Ovary (tissue), 10 donors: ENCODE measurements at places on chromosomes 3 and 15. TPM values are rescaled to one million over a fixed set of nuclear protein-coding genes. Genes with fewer than 3 reads are reported as not detected.
A peak's percentile ranks its signal among the peaks of the same experiment; 100 is the strongest.

- H3K4me1 ChIP-seq = peaks cover 2% of the 10 kb centered on the region
- DNase-seq = no peak
- H3K4me3 ChIP-seq = no peak overlapping the region
- no peaks in the 10 kb centered on the region for H3K36me3 ChIP-seq
- H3K27me3 ChIP-seq = no peaks in the 10 kb centered on the region
Measured at GRCh38 chr15:81481346-81481745, 107.3 kb upstream of the TMC3 start.

DNA sequence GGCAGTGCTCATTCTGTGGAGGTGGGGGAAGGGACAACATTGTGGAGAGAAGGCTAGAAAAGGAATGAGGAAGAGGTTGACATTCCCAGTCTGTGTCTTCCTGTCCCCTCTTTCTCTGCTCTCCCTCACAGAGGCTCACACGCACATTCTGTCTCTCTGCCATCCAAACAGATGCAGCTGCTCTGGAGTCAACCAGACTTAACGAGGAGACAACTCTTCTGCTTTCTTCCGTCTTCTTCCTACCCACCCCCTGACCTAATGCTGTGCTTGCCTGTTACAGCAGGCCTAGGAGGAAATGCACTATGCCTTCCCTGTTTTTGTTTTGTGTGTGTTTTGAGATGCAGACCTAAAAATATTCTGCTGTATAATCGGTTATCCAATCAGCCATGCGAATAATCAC, 121.9 kb downstream of the CACNA1D start:
- H3K27me3 ChIP-seq = no peaks in the 10 kb centered on the region
- no peak overlapping the region for H3K4me3 ChIP-seq
- no peak for DNase-seq
- no peaks in the 10 kb centered on the region for H3K4me1 ChIP-seq

GRCh38 chr3:127052121-127052561, 69.2 kb downstream of the PLXNA1 start:
- H3K27ac ChIP-seq = no peak overlapping the region
- DNase-seq = peak; percentile 71
- no peak overlapping the region for H3K4me3 ChIP-seq
- H3K27me3 ChIP-seq = no peaks in the 10 kb centered on the region
- no peaks in the 10 kb centered on the region for H3K36me3 ChIP-seq

- no peaks in the 10 kb centered on the region for H3K36me3 ChIP-seq
- H3K4me3 ChIP-seq = no peak overlapping the region
- H3K4me1 ChIP-seq = no peaks in the 10 kb centered on the region
- no peak for DNase-seq
Measured at GRCh38 chr3:88019024-88019423, 39.8 kb downstream of the CGGBP1 start.

The RBP2 gene
- not detected for total RNA-seq

DNA sequence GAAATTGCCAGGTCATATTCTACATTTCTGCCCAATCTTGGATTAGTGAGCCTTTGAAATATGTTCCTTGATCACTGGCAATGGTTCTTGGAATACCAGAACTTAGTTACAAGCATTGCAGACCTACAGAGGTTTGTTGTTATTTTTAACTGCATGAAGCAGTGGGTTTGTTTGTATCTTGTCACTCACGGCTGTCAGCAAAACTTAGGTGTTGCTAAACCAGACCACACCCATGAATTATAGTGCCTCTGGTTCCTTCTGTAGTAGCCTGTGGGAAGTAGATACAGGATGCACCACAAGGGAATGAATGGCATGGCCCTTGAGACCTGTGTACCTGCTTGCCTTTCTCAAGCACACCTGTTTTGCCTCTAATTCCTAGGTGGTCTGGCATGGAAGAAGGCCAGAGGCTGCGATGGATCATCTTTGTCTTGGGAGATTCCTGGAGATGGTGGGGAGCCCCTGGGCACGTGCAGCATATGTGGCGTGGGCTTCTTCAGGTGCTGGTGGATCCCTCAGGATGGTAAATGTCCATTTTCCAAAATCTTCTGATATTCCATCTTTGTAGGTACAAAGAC, 138.8 kb downstream of the SNRPN start:
- DNase-seq = no peak
- H3K4me1 ChIP-seq = no peaks in the 10 kb centered on the region
- no peak overlapping the region for H3K4me3 ChIP-seq
- H3K36me3 ChIP-seq = peaks cover 3% of the 10 kb centered on the region

GRCh38 chr15:61827131-61827530, 233.1 kb downstream of the VPS13C start:
- H3K27ac ChIP-seq = no peak overlapping the region
- no peaks in the 10 kb centered on the region for H3K4me1 ChIP-seq
- H3K36me3 ChIP-seq = no peaks in the 10 kb centered on the region
- no peak overlapping the region for H3K4me3 ChIP-seq

The RASGRF1 gene
- total RNA-seq = 1.9 TPM

The DUOXA1 gene
- 0.60 TPM for total RNA-seq

- peaks cover 2% of the 10 kb centered on the region for H3K4me1 ChIP-seq
- no peak overlapping the region for H3K27ac ChIP-seq
- H3K27me3 ChIP-seq = no peaks in the 10 kb centered on the region
- H3K36me3 ChIP-seq = no peaks in the 10 kb centered on the region
- no peak for DNase-seq
Measured at GRCh38 chr3:141096164-141096563, 45.0 kb downstream of the SPSB4 start.

DNA sequence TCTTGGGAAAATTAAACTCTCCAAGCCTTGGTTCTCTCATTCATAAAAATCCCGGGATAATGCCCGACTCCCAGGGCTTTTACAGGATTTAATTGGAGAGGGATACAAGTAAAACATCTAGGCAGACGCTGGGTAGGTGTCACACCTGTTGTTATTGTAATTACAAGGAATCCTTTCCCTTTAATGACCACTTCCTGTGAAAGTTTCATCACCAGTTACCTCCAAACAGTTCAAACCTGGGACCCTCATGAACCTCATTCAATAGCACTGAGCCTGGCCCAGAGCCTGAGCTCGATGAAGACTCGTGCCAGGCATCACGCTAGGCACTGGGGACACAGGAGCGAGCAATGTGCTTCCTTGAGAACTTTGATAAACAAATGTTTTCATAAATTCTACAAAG, 2.1 kb upstream of the RYK start:
- H3K4me1 ChIP-seq = peaks cover 15% of the 10 kb centered on the region
- no peaks in the 10 kb centered on the region for H3K27me3 ChIP-seq
- peak overlapping the region; percentile 71 for H3K27ac ChIP-seq
- H3K4me3 ChIP-seq = no peak overlapping the region

- no peak for DNase-seq
- H3K27me3 ChIP-seq = no peaks in the 10 kb centered on the region
Measured at GRCh38 chr3:129608936-129609590, 2.6 kb upstream of the PLXND1 start.

DNA sequence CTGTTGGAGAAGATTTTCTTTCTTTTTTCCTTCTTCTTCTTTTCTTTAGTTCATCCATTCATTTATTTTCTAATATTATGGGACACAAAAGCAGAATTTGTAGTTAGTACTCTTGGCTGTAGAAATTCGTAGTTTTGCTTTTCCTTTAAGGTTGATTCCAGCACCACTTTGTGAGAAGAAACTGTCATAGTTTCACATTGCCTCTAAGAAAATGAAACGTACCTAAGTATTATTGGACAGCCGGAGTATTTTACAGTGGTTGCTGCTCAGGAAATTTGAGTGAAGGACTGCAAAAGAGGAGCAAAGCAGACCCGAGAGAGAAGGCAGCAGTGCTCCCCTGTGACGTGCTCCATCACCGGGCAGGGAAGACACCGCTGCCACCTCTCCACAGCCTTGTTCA, 48.1 kb downstream of the PLCL2 start:
- no peaks in the 10 kb centered on the region for H3K27me3 ChIP-seq
- DNase-seq = no peak
- H3K4me3 ChIP-seq = no peak overlapping the region

DNA sequence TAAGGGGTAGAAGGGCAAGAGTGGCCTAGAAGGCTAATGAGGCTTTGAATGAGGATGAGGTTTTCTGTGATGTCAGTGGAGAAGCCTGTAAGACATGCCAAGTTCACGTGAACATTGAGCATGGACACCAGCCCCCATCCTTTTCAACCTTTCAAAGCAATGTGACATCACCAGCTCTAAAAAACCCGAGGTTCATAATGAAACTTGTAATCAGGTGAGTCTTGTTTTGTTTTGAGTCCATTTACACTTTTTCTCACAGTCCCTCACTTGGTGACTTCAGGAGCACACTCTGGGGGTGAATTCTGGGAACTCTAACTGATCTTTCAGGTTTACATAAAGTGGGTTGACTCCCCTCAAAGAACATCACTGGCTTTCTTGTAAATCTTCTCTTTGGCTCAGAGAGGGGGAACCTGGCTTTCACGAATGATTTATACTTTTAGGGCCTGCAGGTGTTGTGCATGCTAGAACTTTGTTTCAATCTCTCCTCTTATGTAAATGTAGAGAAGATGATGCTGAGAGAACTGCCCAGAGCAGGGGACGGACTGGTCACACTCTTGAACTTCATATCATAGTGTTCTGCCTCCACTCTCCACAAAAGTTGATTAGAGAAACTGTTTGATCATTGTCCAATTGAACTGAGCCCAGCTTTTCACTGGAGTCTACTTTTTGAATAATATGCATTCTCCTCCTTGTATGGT, 224.7 kb upstream of the SATB1 start:
- no peak overlapping the region for H3K27ac ChIP-seq
- DNase-seq = no peak
- H3K27me3 ChIP-seq = no peaks in the 10 kb centered on the region
- no peaks in the 10 kb centered on the region for H3K4me1 ChIP-seq
- H3K36me3 ChIP-seq = no peaks in the 10 kb centered on the region
